Epithelial cell of umbilical artery (primary cell): ENCODE measurements at places on chromosomes 2 and 18. TPM values are rescaled to one million over a fixed set of nuclear protein-coding genes. Genes with fewer than 3 reads are reported as not detected.

The VWC2L gene
- not detected in 2 replicates for total RNA-seq

The RFTN2 gene
- 2.7 and 5.5 TPM in 2 replicates for total RNA-seq

The ALPG gene
- total RNA-seq: not detected in 2 replicates

The HRH4 gene
- not detected in 2 replicates for total RNA-seq

The RPE gene
- 132 and 255 TPM in 2 replicates for total RNA-seq

The ZNF396 gene
- total RNA-seq: 0.32 and 0.76 TPM in 2 replicates

The CNGA3 gene
- not detected in 2 replicates for total RNA-seq

The HAUS1 gene
- total RNA-seq: 61.4 and 141 TPM in 2 replicates

The SPHKAP gene
- under 0.01 TPM in 1 of 2 replicates, not detected in the other for total RNA-seq

The METTL4 gene
- 7.8 and 11.2 TPM in 2 replicates for total RNA-seq

The CPO gene
- 0.32 TPM in 1 of 2 replicates, not detected in the other for total RNA-seq

The PPM1B gene
- 16.6 and 26.1 TPM in 2 replicates for total RNA-seq

The ACMSD gene
- not detected in 2 replicates for total RNA-seq

The C2orf72 gene
- total RNA-seq: not detected in 2 replicates

The TMEM169 gene
- total RNA-seq: not detected in 2 replicates

The CFAP65 gene
- total RNA-seq: not detected in 2 replicates

The TTR gene
- total RNA-seq: not detected in 2 replicates

The NR4A2 gene
- total RNA-seq: under 0.01 TPM in 2 replicates
